K562 (cell line): ENCODE measurements at places on chromosomes 5 and 9. TPM values are rescaled to one million over a fixed set of nuclear protein-coding genes. Genes with fewer than 3 reads are reported as not detected.

GRCh38 chr5:125409861-125410536 is 663.6 kb upstream of the ZNF608 start:
- no peaks in the 10 kb centered on the region for H3K36me3 ChIP-seq
- no peak overlapping the region for H3K27ac ChIP-seq
- no peaks in the 10 kb centered on the region for H3K4me1 ChIP-seq
- DNase-seq, result no peak
- H3K4me3 ChIP-seq, result no peak overlapping the region

Gene RFESD
- total RNA-seq, result 128 and 129 TPM in 2 replicates

DNA sequence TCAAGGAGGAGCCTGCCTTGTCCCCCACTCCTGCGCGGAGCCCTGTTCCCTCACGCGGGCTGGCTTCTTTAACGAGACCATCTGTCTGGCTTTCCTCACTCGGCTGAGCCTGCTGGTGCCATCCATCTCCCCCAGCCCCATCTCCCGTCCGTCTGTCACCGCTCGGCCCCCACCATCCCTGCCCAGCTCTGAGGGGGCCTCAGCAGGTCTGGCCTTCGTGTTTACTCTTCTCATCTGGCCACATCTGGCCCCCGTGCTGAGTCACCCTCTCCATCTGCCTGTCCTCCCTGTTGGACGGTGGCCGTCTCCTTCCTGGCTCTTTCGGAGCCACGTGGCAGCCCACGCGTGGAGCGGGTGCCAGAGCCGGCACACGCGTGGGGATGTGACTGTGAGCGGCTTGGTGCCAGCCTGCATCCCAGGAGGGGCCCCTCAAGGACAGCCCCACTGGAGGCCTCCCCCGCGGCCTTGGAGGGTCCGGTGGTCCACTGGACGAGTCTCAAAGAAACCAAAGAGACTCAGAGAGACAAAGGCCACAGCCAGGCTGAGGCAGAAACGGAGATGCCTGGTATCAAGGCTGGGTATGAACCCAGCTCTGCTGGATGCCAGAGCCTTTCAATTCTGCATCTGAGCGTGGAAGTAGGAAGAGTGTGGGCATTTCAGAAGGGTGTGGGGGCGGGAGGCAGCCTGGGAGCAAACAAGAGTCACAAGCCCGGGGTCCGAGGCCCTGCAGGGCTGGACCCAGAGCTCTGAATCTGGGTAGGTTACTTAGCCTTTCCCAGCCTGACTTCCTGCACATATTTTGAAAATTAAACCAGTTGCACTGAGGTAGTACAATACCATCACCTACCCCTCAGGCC is 76.7 kb upstream of the UNC5A start:
- no peaks in the 10 kb centered on the region for H3K4me1 ChIP-seq
- DNase-seq, result no peak
- H3K27ac ChIP-seq, result no peak overlapping the region
- H3K27me3 ChIP-seq, result peaks cover 61% of the 10 kb centered on the region

Gene GPRIN1
- total RNA-seq, result 10.7 and 11.6 TPM in 2 replicates

DNA sequence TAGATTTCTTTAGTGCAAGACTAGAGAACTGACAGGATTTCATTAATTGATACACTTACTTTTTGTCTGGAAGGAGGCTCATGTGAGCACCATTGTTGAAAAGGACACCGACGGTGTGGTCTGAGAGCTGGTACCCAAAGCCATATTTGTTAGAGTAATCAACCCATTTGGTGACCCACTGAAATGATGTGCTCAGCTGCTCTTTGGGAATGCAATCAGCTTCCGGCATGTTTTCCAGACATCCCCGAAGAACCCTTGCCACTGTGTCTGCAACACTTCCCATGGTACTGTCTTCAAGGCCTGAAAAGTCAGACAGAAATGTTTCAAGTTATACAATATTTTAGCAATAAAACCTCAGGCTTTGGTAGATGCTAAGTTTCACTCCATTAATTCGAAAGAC is 4.4 kb downstream of the PLK2 start:
- H3K36me3 ChIP-seq, result no peaks in the 10 kb centered on the region
- no peak for DNase-seq
- no peak overlapping the region for H3K27ac ChIP-seq
- H3K27me3 ChIP-seq, result no peaks in the 10 kb centered on the region
- no peaks in the 10 kb centered on the region for H3K4me1 ChIP-seq
- no peak overlapping the region for H3K4me3 ChIP-seq

GRCh38 chr5:179768326-179769085 is 25.3 kb upstream of the LTC4S start:
- no peak overlapping the region for H3K4me3 ChIP-seq
- DNase-seq, result no peak
- H3K4me1 ChIP-seq, result peaks cover 22% of the 10 kb centered on the region
- H3K27me3 ChIP-seq, result no peaks in the 10 kb centered on the region
- H3K36me3 ChIP-seq, result peaks cover 87% of the 10 kb centered on the region
- H3K27ac ChIP-seq, result no peak overlapping the region

DNA sequence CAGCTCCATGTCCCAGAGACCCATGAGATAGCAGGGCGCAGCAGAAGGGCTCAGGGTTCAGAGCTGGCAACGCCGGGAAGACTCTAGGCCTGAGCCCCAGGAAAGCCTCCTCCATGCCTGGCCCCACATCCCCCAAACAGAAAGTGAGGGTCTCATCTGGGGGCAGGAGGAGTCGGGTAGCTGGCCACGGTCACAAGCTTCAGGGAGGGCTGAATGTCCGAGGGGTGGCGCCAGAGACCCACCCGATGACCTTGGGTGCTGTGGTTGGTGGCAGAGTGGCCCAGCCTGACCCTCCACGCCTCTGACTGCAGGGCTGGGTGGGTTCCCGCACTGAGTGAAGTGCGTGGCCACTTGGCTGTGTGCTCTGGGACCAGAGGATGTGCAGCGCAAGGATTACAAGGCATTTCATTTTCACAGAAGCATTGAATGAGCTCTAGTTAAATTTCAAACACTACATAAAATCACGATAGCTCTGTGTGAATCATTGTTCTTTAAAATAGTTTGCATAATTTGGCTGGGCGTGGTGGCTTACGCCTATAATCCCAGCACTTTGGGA is 3.0 kb downstream of the C8G start:
- H3K36me3 ChIP-seq, result peaks cover 4% of the 10 kb centered on the region; the same call in 1 of the 3 replicates
- no peak overlapping the region for H3K27ac ChIP-seq
- peaks cover 82% of the 10 kb centered on the region for H3K4me1 ChIP-seq
- H3K4me3 ChIP-seq, result no peak overlapping the region
- no peaks in the 10 kb centered on the region for H3K27me3 ChIP-seq

- no peaks in the 10 kb centered on the region for H3K36me3 ChIP-seq
- H3K27me3 ChIP-seq, result no peaks in the 10 kb centered on the region
- H3K4me3 ChIP-seq, result no peak overlapping the region
- H3K27ac ChIP-seq, result no peak overlapping the region
- no peaks in the 10 kb centered on the region for H3K4me1 ChIP-seq
- DNase-seq, result no peak
Observed at GRCh38 chr5:13695076-13695712, 249.3 kb downstream of the DNAH5 start.

Gene IFNK
- not detected in 2 replicates for total RNA-seq

- DNase-seq, result no peak
- no peak overlapping the region for H3K4me3 ChIP-seq
- H3K27ac ChIP-seq, result no peak overlapping the region
- H3K36me3 ChIP-seq, result no peaks in the 10 kb centered on the region
- no peaks in the 10 kb centered on the region for H3K4me1 ChIP-seq
Observed at GRCh38 chr9:126481862-126482261, 131.9 kb upstream of the LMX1B start.

GRCh38 chr9:33186457-33187168 is 19.5 kb upstream of the B4GALT1 start:
- no peaks in the 10 kb centered on the region for H3K36me3 ChIP-seq
- H3K4me1 ChIP-seq, result peaks cover 10% of the 10 kb centered on the region; the same call in 1 of the 2 replicates
- no peak for DNase-seq
- H3K4me3 ChIP-seq, result no peak overlapping the region

- no peaks in the 10 kb centered on the region for H3K4me1 ChIP-seq
- H3K27me3 ChIP-seq, result no peaks in the 10 kb centered on the region
- H3K4me3 ChIP-seq, result no peak overlapping the region
- H3K27ac ChIP-seq, result no peak overlapping the region
- DNase-seq, result no peak
Observed at GRCh38 chr5:111494355-111494999, 17.9 kb downstream of the STARD4 start.

Gene SLC34A3
- total RNA-seq, result not detected in 2 replicates

GRCh38 chr9:131335368-131335755 is 45.8 kb downstream of the PLPP7 start:
- H3K27me3 ChIP-seq, result no peaks in the 10 kb centered on the region
- DNase-seq, result no peak
- peaks cover 17% of the 10 kb centered on the region; the same call in 2 of the 3 replicates for H3K4me1 ChIP-seq
- H3K4me3 ChIP-seq, result no peak overlapping the region

DNA sequence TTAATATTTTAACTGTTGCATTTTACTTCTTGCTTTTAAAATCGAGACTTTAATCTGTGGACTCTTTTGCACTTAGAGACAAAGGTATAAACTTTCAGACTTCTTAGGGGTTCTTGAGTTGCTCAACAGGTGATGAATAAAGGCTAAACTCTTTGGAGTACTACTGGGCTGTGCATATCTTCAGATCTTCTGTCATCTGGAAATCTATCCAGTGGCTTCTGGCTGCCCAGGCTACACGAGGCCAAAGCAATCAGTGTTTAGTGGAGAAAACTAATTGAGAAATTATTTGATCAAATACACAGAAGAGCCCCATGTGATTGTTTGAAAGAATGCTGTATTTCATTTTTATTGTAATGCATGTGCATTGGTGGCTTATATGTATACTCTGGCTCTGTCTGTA is 146.1 kb downstream of the PBX3 start:
- no peak overlapping the region for H3K4me3 ChIP-seq
- H3K27ac ChIP-seq, result no peak overlapping the region
- DNase-seq, result no peak
- H3K27me3 ChIP-seq, result peaks cover 12% of the 10 kb centered on the region

Gene SLC45A2
- total RNA-seq, result 0.13 and 0.16 TPM in 2 replicates

Gene PPP6C
- total RNA-seq, result 41.5 and 44.8 TPM in 2 replicates

- H3K4me3 ChIP-seq, result no peak overlapping the region
- H3K27ac ChIP-seq, result no peak overlapping the region
- DNase-seq, result no peak
- no peaks in the 10 kb centered on the region for H3K4me1 ChIP-seq
- peaks cover 3% of the 10 kb centered on the region for H3K27me3 ChIP-seq
Observed at GRCh38 chr5:148965511-148966265, 97.2 kb downstream of the SH3TC2 start.

Gene CBY3
- total RNA-seq, result not detected in 2 replicates

- no peak for DNase-seq
- no peak overlapping the region for H3K27ac ChIP-seq
- H3K36me3 ChIP-seq, result no peaks in the 10 kb centered on the region
- H3K4me3 ChIP-seq, result no peak overlapping the region
Observed at GRCh38 chr5:113058706-113059226, 82.2 kb downstream of the DCP2 start.

Gene NFIB
- 3.0 and 3.4 TPM in 2 replicates for total RNA-seq

GRCh38 chr9:99000476-99001395 is 57.0 kb downstream of the COL15A1 start:
- DNase-seq, result peak; percentile 56
- H3K27me3 ChIP-seq, result no peaks in the 10 kb centered on the region
- no peaks in the 10 kb centered on the region for H3K36me3 ChIP-seq
- H3K27ac ChIP-seq, result no peak overlapping the region

Gene ACSL6
- 1.5 and 1.6 TPM in 2 replicates for total RNA-seq

DNA sequence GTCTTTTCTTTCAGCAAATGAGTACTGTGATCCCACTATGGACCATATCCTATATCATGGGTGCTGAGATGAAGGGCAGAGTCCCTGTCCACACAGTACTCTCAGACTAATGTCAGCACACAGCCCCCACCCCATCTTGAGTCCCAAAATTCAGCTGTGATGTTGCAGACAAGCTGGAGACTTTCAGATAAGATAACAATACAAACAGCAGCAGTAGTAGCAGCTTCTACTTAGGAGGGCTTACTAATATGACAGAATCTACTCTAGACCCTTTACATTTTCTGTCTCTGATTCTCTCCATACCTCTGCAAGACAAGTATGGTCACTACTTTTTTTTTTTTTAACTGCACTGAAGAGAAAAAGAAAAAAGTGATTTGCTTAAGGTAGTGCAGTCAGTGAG is 129.1 kb upstream of the TRIM32 start:
- no peak for DNase-seq
- no peaks in the 10 kb centered on the region for H3K27me3 ChIP-seq
- peaks cover 6% of the 10 kb centered on the region; the same call in 2 of the 3 replicates for H3K4me1 ChIP-seq
- no peak overlapping the region for H3K4me3 ChIP-seq
- no peaks in the 10 kb centered on the region for H3K36me3 ChIP-seq
- no peak overlapping the region for H3K27ac ChIP-seq

- no peak for DNase-seq
- no peak overlapping the region for H3K27ac ChIP-seq
- no peaks in the 10 kb centered on the region for H3K27me3 ChIP-seq
- no peak overlapping the region for H3K4me3 ChIP-seq
- H3K36me3 ChIP-seq, result no peaks in the 10 kb centered on the region
Observed at GRCh38 chr5:115330830-115331229, 34.4 kb upstream of the CCDC112 start.

Gene MYMK
- total RNA-seq, result not detected in 2 replicates

- H3K4me1 ChIP-seq, result peaks cover 16% of the 10 kb centered on the region
- H3K27me3 ChIP-seq, result 0 out of 2 replicates have a peak, but pooled peaks cover 5% of the 10 kb centered on the region
- H3K36me3 ChIP-seq, result no peaks in the 10 kb centered on the region
- no peak overlapping the region for H3K27ac ChIP-seq
- H3K4me3 ChIP-seq, result no peak overlapping the region
Observed at GRCh38 chr5:112551419-112552032, 132.4 kb upstream of the EPB41L4A start.

Gene POLR3G
- total RNA-seq, result 39.0 and 47.4 TPM in 2 replicates

GRCh38 chr9:81724242-81724889 is 35.0 kb upstream of the TLE1 start:
- no peak for DNase-seq
- H3K4me3 ChIP-seq, result no peak overlapping the region
- no peak overlapping the region for H3K27ac ChIP-seq
- H3K27me3 ChIP-seq, result no peaks in the 10 kb centered on the region

Gene TRMO
- 12.2 and 12.5 TPM in 2 replicates for total RNA-seq

GRCh38 chr9:35611230-35611797 is 6.3 kb downstream of the TESK1 start:
- DNase-seq, result peak; percentile 43
- no peaks in the 10 kb centered on the region for H3K4me1 ChIP-seq
- no peak overlapping the region for H3K27ac ChIP-seq
- H3K4me3 ChIP-seq, result no peak overlapping the region
- peaks cover 11% of the 10 kb centered on the region; the same call in 1 of the 3 replicates for H3K36me3 ChIP-seq

DNA sequence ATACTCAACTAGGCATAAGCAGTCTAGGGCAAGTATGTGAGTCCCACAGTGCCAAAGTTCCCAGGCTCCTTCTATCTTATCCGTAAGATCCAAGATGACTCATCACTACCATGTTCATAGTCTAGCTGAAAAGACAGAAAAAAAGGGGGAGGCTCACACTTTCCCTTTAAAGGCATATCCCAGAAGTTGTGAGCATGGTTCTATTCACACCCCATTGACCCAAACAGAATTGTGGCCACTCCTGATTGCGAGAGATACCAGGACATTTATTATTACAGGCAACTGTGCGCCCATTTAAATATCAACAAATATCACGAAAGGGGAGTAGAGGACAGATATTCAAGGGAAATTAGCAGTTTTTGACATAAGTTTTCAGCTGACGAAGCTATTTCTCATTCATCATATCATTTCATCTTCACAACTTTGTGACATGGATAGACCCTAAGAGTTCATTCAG is 8.1 kb upstream of the PFDN1 start:
- no peaks in the 10 kb centered on the region for H3K27me3 ChIP-seq
- H3K4me1 ChIP-seq, result peaks cover 26% of the 10 kb centered on the region
- no peaks in the 10 kb centered on the region for H3K36me3 ChIP-seq
- DNase-seq, result peak; percentile 52
